ENCODE measurements at places on chromosomes 6 and 20.
A peak's percentile ranks its signal among the peaks of the same experiment; 100 is the strongest.

DNA sequence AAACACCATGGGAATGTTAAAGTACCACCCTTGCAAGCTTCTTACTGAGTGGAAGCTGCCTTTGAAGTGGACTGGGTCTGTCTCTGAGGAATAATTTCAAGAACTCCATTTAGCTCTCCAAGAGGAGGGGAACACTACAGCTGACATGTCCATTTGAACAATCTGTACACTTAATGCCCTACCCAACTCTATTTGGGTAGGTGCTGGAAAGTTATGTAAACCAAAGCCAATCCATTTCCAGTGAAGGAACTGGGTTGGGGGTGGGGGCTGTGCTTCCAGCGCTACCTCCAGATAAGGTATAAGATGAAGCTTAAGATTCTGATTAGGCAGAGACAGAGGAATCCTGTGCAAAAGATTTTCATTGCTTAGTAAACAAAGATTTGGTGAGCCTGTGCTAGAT is 122.0 kb downstream of the TCP11 start:
- no peak for DNase-seq

GRCh38 chr6:131807644-131808459 is at the start of gene ENPP1:
Gene ENPP1 (plus strand): TSS chr6:131808020. CDS start chr6:131808036, 16 bp downstream.
- DNase-seq: peak; percentile 12

GRCh38 chr6:15313367-15313766 is 67.5 kb downstream of the JARID2 start:
- DNase-seq: no peak

- no peak for DNase-seq
These were observed 5.5 kb downstream of the MANBAL start for GRCh38 chr20:37295001-37295400.

DNA sequence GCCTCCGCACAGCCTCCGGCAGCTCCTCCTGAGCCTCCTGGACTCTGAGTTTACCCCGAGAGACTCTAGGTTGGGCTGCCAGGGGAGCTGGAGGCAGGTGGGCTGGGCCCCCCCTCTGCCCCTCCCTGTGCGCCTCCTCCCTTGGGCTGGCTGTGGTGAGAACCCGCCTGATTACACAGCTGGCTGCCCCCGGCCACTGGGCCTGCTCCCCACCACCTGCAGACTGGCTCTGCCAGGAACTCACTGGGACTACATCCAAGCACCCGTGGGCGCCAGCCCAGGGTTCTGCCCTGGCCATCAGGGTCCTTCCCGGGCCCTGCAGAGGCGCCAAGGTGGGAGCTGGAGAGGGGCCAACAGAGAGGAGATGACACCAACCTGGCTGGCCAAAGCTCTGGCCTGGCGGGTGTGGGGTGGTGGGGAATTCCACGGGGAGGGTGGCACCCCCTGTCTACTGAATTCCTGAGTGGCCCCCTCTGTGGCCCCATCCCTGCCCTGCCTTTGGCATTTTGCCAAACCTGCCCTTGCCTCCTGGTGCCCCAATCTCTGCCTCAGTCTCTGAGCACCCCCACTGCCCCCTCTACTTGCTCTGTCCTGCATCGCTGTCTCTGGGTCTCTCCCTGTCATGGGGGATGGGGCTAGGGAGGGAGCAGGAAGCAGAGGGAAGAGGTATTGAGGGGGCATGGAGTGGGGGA is 21.9 kb upstream of the CDH22 start:
- no peak for DNase-seq

DNA sequence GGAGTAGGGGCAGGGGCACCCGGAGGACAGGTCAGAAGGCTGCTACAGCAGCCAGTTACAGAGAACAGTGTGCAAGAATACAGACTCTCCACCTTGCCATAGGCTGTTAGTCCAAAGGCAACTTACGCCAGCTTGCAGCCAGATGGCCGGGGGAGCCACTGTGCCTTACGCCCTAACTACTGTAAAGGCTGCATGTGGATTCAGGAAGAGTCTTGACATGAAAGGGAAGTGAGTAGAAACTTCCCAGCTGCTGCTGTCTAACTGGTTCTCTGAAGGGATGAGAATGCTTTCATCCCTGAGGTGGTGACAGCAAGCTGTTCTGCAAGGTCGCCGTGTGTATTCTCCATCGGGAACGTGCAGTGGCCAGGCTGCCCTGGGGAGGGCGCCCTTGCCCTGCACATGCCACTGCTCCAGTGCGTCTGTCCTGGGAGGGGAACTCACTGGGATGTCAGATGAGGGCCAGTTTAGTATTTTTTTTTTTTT is 46.1 kb downstream of the LYRM4 start:
- no peak for DNase-seq

GRCh38 chr20:11057624-11058023 is 383.8 kb upstream of the JAG1 start:
- no peak for DNase-seq

GRCh38 chr6:113719545-113719944 is 137.6 kb upstream of the MARCKS start:
- DNase-seq: no peak

GRCh38 chr20:63072231-63072791 is 65.5 kb upstream of the BHLHE23 start:
- DNase-seq: no peak

- no peak for DNase-seq
These were observed 4.8 kb downstream of the PIM1 start for GRCh38 chr6:37174515-37175331.

- no peak for DNase-seq
These were observed 34.9 kb downstream of the GMPR start for GRCh38 chr6:16273256-16273655.

GRCh38 chr20:11195899-11196558 is 522.2 kb upstream of the JAG1 start:
- DNase-seq: no peak

- DNase-seq: no peak
These were observed 9.3 kb upstream of the BCAS1 start for GRCh38 chr20:54079652-54080051.

DNA sequence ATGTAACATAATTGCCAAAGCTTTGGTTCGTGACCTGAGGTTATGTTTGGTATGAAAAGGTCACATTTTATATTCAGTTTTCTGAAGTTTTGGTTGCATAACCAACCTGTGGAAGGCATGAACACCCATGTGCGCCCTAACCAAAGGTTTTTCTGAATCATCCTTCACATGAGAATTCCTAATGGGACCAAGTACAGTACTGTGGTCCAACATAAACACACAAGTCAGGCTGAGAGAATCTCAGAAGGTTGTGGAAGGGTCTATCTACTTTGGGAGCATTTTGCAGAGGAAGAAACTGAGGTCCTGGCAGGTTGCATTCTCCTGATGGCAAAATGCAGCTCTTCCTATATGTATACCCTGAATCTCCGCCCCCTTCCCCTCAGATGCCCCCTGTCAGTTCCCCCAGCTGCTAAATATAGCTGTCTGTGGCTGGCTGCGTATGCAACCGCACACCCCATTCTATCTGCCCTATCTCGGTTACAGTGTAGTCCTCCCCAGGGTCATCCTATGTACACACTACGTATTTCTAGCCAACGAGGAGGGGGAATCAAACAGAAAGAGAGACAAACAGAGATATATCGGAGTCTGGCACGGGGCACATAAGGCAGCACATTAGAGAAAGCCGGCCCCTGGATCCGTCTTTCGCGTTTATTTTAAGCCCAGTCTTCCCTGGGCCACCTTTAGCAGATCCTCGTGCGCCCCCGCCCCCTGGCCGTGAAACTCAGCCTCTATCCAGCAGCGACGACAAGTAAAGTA is 547 bp upstream of the ESR1 start:
- DNase-seq: no peak

- DNase-seq: no peak
These were observed 54.4 kb downstream of the TPD52L1 start for GRCh38 chr6:125207956-125208355.

DNA sequence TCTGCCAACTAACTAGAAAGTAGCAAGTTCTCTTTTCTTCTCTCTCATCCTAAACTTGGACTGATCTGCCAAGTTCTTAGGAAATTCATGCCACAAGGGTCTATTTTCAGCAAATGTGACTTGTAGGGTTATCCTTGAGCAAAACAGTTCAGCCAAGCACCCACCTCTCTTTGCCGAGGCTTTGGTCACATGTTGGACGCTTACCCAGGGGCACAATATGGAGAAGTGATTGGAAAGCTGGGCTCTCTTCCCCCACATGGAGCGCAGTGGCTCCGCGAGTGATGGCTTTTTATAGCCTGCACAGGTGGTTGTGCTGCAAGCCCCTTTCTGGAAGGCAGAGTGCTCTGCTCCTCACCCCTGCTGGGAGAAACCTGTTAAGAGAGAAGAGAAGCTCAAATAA is 47.7 kb upstream of the FNDC1 start:
- DNase-seq: no peak

DNA sequence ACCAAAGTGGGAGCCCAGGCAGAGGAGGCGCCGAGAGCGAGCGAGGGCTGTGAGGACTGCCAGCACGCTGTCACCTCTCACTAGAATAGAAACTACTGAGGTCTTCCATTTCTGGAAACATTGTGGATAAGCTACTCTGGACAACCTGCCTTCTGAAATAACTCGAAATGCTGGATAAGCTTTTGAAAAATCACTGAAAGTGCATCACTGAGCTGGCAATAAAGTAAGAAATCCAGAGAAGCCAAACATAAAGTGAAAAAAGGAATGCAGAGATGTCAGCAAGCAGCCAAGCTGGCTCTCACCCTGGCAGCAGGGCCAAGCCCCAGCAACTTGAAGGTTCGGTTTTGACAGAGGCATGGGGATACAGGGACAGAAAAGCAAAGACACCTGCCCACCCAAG is 59.2 kb upstream of the MYLIP start:
- no peak for DNase-seq

- DNase-seq: no peak
These were observed 20.1 kb downstream of the ECT2L start for GRCh38 chr6:138815797-138816528.

GRCh38 chr6:11853678-11854407 is 75.2 kb upstream of the ADTRP start:
- DNase-seq: no peak

GRCh38 chr6:6986344-6986743 is 121.4 kb upstream of the RREB1 start:
- DNase-seq: no peak

DNA sequence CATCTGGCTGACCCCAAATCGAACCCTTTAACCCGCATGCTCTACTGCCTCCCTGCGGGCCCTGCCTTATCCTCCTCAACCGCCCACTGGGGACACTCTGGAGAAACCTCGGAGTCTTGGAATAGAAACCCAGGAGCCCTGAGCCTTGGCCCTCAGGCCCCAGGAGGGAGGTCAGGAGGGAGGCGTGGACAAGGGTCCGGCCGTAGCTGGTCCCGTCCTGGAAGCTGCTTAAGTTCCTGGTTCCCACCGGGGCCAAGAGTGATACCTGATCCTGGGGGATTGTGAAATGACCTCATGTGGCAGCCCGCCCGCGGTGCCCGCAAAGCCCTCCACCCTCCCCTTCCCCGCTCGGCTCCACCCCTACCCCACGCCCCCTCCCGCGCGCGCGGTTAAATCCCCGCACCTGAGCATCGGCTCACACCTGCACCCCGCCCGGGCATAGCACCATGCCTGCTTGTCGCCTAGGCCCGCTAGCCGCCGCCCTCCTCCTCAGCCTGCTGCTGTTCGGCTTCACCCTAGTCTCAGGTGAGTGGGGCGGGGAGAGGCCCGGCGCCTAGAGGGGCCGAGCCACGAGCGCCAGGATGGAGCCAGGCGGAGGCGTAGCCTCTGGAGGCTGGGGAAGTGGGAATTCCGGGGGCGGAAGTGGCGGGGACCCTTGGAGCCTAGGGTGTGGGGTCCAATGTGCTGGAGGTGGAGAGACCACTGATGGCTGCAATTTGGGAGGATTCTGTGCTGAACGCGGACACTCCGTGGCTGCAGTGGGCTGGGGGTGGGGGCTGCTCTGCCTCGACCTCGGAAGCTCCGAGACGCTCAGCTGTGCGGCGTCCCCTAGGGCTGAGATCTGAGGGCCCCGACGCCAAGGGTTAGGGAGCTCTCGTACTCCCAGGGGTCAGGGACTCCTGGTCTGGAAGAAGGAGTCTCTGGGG is at the start of gene WFDC2:
TSS of gene WFDC2 (plus strand) at position 418 of the 926 bp plus-strand sequence. CDS start at position 447, 29 bp downstream.
- no peak for DNase-seq

DNA sequence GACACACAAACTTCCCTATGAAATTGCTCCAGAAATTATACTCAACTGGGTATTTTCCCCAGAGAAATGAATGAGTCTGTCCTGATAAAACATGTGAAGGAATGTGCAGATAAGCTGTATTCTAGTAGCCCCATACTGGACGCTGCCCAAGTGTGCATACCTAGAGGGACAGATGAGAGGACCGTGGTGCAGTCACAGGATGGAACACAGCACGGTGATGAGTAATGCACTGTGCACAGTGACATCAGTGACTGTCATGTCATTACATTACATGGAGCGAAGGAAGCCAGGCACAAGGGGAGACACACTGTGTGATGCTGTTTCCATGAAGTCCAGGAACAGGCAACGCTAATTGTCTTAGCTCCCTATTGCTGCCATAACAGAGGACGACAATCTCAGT is 155.5 kb downstream of the CDH4 start:
- DNase-seq: no peak

- DNase-seq: no peak
These were observed 34.1 kb downstream of the CDYL start for GRCh38 chr6:4809999-4810918.

- peak; percentile 23 for DNase-seq
These were observed 474 bp downstream of the CEBPB start for GRCh38 chr20:50191065-50191543.

DNA sequence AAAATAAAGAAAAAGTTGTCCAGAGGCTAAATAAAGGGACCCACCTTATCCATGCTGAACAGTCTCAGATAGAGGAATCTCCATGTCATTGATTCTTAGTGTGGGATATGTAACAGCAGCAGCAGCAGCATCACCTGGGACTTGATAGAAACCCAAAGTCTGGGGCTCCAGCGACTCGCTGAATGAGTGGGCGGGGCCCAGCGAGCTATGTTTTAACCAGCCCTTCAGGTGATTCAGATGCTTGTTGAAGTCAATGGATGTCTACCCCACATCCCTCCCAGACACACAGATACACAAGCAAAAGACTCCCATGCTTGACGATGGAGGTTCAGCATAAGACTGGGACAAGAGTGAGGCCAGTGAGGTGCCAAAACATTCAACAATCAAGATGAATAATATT is 298.6 kb downstream of the UBE3D start:
- no peak for DNase-seq

DNA sequence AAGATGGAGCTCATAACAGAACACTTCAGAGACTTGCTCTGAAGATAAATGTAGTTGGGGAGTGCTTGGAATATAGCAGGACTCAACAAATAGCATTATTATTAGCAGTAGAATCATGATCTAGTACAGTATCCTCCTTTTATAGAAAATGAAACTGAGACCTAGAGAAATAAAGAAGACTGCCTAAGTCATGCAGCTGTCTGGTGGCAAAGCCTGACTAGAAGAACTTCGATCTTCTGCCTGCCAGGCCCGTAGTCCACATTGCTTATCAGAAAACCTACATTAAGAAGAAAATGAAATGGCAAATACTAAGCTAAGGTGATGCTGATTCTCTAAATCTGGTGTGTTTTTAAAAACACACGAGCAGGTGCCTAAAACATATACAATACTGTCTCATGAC is 46.4 kb upstream of the DST start:
- no peak for DNase-seq

- DNase-seq: no peak
These were observed 66.7 kb downstream of the CD164 start for GRCh38 chr6:109315341-109316110.

DNA sequence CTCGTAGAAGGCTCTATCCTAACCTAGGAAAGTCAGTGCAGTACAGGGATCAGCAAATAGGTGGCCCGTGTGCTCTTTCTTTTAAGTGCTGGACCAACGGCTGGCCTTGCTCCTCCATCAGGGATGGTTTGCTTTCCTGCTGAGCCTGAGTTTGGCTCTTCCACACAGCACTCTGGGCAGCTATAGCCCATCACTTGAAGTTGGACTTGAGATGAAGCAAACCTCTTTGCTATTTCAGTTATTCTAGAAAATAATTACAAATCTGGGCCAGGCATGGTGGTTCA is 66.9 kb upstream of the KCNK16 start:
- no peak for DNase-seq
